ACHN (cell line): ENCODE measurements at places on chromosomes 3 and 15.
A peak's percentile ranks its signal among the peaks of the same experiment; 100 is the strongest.

- DNase-seq: no peak
Measured at GRCh38 chr3:59391131-59391530, 341.3 kb upstream of the CFAP20DC start.

DNA sequence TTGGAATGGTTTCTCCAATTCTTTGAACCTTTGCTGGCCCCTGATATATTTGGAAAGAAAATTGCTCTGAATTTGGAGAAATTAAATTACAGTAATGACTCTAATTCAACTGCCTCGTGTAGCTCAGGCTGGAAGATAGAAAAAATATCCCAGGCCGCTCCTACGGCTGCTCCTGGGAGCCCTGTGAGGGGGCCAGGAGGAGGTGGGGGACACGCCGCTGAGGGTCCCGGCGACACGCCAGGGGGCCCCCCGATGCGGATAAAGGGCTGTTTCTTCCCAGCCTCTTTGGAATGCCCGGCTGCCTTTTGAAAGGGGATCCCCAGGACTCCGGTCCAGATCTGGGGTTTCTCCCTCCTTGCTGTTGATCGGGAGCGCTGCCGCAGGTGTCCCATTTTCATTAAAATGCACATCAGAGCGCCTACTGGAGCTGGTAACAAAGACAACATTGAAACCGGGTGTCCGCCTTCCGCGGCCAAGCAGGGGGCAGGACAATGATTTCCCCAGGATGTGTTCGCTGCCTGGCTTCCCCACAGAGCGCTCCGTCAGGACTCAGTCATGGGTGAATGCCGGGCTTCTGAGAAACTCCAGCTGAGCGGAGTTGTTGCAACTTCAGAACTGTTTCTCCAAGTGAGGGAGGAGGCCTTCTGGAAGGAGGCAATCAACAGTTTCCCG lies 200.1 kb upstream of the KBTBD8 start:
- peak; percentile 69 for DNase-seq

GRCh38 chr3:129485721-129486663 lies 42.4 kb upstream of the RHO start:
- no peak for DNase-seq

DNA sequence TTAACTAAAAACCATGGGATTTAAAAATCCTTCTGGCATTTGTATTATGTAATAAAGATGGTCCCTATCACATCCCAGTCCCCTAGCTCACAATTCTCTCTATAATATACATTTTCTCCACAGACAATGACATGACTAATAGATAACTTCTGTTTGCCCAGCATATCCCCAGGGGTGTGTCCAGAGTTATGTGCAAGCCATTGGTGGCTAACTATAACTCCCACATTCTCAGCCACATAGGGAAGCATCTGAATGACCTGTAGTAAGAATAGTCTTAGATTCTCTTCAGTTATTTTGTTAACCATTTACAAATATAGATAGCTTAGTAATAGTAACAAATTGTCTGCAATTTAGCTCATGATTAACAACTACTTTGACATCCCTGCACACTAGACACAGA lies 52.2 kb upstream of the RBSN start:
- no peak for DNase-seq
